ENCODE measurements at places on chromosomes 1 and 21.

- DNase-seq: no peak
These were observed 593.8 kb downstream of the MATN1 start for GRCh38 chr1:30129421-30130055.

GRCh38 chr1:112383759-112384370 lies 12.1 kb upstream of the CTTNBP2NL start:
- no peak for DNase-seq

DNA sequence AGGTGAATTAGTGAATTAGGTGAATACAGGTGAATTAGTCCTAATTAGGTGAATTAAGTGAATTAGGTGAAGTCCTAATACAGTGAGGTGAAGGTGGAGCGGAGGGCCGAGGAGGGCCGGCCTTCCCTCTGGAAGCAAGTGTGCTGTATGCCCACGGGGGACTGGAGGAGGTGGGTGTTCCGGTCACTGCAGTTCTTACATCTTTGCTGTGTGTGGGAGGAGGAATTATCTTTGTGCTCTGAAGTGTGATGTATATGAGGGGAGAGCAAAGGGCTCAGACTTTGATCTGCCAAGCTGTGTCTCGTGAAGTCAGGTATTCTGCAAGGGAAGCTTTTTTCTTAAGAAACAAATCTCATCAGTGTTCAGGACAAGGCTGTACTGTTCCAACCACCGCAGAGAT lies 45.4 kb downstream of the AGPAT3 start:
- DNase-seq: no peak

DNA sequence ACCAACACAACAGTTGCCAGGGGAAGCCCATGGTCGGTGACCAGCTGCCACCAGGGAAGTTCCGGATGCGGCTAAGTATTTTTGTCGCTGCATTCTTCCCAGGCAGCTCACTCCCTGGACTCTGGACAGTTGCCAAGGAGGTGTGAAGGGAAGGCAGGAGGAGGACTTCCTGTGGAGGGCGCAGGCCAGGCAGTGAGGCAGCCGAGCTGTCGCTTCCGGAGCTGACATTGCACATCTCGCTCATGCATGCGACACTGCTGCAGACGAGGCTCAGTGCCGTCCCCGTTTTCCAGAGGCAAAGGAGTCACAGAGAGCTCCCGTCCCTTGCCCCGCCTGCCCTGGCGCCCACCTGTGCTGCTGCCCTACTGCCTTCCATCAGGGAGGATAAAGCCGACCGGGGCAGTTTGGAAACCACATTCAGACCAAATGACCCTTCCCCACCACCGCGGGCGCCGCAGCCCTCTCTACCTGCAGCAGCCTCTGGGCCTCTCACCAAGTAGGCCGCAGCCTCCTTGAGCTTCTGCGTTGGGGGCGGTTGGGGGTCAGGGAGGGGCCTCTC lies 81.4 kb downstream of the NENF start:
- peak; percentile 39 for DNase-seq

DNA sequence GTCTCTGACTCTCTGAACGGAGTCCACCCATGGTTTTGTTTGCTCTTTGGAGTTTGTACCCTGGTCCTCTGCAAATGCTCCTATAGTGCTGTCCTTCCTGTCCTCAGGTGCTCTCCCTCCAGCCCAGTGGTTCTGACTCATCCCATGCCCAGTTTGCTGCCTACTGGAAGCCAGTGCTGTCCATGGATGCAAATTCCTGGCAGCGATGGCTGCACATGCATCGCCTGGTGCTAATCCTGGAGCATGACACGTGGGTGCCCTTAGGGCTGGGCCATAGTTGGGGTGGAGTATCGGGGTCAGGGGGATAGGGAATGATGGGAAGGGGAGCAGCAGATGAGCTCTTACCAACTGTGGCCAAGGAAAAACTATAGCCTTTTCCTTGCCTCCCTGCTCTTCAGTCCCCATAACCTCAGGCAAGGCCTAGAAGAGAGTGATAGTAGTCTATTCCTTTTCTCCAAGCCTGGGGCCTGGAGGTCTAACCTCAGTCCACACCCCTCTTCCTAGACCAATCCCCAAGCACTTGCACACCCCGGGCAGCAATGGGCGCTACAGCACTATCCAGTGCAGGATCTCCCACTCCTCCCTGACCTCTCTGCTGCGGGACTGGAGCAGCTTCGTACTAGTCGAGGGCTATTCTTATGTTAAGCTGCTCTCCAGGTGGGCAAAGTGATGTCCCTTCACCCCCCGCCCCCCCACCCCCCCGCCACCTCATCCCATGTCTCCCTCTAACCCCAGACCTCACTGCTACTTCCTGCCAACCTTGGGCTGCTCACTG lies 31.6 kb downstream of the HYI start:
- DNase-seq: no peak

DNA sequence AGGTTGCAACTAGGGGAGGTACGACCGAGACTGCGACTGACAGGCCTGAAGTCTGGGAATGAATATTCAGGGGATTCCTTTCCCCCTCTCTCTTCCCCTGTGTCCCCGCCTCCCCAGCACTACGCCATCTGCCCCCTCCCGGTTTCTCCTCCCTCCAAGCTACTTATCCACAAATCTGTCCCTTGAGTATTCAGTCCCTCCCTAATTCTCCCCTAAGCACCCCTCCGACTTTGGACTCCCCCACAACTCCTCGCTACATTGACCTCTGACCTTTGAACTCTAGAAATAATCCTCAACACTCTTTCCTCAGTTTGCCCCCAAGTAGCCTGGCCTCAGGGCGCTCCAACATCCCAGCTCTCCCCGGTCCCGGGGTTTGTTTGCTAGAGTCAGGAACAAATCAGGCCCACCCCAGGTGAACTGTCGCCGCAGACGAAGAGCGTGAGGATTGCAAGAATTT lies 393 bp downstream of the LYSMD1 start:
- DNase-seq: no peak

DNA sequence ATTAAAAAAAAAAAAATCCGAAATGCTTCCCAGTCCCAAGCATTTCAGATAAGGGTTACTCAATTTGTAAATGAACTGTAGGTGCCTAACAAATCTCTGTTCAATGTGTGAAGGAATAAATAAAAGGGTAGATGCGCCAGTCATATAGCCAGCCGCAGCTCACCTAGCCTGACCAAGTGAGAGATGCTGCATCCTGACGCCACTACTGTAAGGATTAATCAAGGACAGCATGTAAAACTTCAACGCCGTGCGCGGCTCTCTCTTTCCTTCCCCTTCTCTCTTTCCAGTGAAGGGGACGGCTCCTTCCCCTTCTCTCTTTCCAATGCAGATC lies 441 bp downstream of the PPT1 start:
- no peak for DNase-seq

GRCh38 chr1:87474098-87474497 lies 145.4 kb downstream of the LMO4 start:
- no peak for DNase-seq

DNA sequence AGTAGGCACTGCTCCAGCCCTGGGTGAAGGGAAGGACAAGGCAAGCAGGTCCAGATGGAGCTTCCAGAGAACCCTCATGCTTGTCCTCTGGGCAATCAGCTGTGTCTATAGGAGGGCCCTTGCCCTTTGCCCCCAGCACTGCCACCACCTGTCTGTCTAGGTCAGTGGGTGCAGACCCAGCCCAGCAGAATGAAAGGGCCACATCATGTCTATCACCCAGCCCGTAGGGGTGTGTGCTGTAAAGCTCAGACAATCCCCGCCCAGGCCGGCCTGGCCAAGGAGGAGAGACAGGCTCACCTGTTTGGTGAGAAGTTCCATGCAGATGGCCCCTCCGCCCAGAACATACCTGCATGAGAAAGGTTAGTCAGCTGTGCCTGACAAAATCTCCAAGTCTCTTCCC lies 7.0 kb downstream of the UBE2Q1 start:
- DNase-seq: no peak

GRCh38 chr1:93702111-93702827 lies 20.6 kb upstream of the BCAR3 start:
- no peak for DNase-seq

DNA sequence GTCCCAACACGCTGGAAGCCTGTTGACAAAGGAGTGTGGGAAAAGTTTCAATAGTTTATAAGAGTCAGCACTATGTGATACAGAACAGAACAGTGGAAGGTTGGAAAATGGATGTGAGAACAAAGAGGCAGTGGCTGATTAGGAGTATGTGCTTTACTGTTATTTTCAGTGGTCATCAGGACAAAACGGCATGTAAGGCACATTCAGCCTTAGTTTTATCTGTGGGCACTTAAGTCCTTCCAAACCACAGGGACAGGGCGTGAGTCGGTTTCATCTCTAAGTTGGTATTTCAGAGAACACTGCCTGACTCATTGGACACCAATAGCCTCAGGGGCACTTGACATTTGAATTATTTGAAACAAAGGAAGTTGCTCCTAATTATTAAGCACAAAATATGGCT lies 306.9 kb downstream of the ASTN1 start:
- peak; percentile 62 for DNase-seq

GRCh38 chr1:219897914-219898313 lies 30.4 kb downstream of the SLC30A10 start:
- no peak for DNase-seq

GRCh38 chr1:107879346-107879745 lies 85.6 kb downstream of the VAV3 start:
- no peak for DNase-seq

Data from AG20443 (cell line).